Stimulated activated CD8-positive, alpha-beta memory T cell treated with anti-CD3 and anti-CD28 coated beads, Interleukin-4, amount 100 ng/mL, for 4 hours (primary cell): ENCODE measurements at places on chromosomes 4 and X.
A peak's percentile ranks its signal among the peaks of the same experiment; 100 is the strongest.

- DNase-seq = no peak
These were observed 2.0 kb upstream of the HELT start for GRCh38 chr4:185016101-185016940.

- DNase-seq = no peak
These were observed 60.5 kb downstream of the NELFA start for GRCh38 chr4:1948232-1948631.

DNA sequence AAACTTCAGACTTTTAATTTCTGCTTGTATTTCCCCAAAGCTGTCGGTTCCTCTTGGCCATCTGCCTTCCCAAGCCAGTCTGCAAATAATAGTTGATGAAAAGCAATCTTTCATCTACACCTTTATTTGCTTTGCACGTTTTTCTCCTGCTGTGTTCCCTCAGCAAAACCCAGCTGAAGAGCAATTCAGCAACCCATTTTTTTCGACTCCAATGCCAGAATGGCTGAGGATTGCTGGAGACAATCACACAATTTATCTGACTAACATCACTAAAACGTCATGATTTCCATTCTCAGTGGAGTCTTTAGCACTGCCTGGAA is 94.3 kb downstream of the GPRIN3 start:
- no peak for DNase-seq

GRCh38 chrX:120419463-120419862 is 49.6 kb downstream of the LAMP2 start:
- no peak for DNase-seq

- no peak for DNase-seq
These were observed 41.3 kb downstream of the BANK1 start for GRCh38 chr4:101831816-101832215.

DNA sequence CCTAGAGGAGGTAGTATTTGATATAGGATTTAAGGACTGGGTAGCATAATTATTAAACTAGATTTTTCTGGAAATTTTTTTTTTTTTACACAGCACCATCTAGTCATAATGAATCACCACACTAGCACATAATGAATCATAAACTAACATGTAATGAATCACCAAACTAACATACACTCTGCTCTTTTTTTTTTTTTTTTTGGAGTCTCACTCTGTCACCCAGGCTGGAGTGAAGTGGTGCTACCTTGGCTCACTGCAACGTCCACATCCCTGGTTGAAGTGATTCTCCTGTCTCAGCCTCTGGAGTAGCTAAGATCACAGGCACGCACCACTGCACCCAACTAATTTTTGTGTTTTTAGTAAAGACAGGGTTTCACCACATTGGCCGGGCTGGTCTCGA is 92.5 kb downstream of the FAM13A start:
- no peak for DNase-seq

DNA sequence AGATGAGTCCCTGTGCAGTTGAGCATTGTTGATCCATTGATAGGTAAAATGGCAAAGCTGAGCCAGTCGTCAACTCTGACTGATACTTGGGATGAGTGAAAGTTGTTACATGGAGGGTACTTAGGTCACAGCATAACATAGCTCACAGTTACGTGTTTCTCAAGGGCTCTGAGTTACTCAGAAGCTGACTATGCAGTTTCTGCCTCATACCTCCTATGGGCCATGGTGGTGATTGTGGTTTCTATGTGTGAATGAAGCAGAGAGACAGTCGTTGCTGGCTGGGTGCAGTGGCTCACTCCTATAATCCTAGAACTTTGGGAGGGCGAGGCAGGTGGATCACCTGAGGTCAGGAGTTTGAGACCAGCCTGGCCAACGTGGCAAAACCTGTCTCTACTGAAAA is 30.8 kb downstream of the FRMPD3 start:
- peak; percentile 2 for DNase-seq

DNA sequence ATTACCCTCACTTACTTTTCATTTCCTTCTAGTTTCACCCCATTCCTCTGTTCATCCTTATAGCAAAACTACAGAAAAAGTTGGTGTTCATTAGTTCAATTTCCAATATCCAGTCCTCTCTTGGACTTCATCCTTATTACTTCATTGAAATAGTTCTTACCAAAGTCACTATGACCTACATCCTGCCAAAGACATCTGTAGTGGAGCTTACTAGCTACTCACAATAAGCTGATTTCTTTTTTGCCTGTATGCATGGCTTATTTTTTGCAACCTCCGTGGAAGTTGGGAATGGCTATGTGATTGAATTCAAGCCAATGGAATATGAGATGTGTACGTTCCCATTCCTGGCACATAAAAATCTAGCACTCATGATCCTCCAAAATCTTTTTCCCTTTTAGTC is 4.6 kb upstream of the CDKL2 start:
- DNase-seq = no peak

DNA sequence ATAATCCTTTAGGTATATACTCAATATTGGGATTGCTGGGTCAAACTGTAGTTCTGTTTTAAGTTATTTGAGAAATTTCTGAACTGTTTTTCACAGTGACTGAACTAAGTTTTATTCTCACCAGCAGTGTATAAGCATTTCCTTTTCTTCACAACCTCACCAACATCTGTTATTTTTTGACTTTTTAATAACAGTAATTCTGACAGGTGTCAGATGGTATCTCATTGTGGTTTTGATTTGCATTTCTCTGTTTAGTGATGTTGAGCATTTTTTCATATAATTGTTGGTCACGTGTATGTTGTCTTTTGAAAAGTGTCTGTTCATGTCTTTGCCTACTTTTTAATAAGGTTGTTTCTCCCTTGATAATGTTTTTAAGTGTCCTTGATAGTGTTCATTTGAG is 112.6 kb downstream of the LINC00632 start:
- DNase-seq = no peak

DNA sequence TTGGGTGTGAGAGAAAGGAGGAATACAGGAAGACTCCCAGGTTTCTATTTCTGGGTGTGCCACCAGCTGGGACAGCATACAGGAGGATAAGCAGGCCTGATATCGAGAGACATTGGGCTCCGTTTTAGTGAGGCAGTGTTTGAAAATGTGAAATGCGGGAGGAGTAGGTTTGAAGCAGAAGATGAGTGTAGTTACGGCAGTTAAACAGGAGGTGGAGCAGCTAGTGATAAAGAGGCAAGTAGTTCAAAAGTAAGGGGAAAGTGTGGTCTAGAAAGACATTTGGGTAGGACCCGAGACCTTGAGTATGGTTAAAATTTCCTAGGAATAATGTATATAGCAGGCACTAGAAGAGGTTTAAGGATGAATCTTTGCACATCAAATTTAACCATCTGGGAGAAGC is 42.4 kb downstream of the DCUN1D4 start:
- DNase-seq = no peak

DNA sequence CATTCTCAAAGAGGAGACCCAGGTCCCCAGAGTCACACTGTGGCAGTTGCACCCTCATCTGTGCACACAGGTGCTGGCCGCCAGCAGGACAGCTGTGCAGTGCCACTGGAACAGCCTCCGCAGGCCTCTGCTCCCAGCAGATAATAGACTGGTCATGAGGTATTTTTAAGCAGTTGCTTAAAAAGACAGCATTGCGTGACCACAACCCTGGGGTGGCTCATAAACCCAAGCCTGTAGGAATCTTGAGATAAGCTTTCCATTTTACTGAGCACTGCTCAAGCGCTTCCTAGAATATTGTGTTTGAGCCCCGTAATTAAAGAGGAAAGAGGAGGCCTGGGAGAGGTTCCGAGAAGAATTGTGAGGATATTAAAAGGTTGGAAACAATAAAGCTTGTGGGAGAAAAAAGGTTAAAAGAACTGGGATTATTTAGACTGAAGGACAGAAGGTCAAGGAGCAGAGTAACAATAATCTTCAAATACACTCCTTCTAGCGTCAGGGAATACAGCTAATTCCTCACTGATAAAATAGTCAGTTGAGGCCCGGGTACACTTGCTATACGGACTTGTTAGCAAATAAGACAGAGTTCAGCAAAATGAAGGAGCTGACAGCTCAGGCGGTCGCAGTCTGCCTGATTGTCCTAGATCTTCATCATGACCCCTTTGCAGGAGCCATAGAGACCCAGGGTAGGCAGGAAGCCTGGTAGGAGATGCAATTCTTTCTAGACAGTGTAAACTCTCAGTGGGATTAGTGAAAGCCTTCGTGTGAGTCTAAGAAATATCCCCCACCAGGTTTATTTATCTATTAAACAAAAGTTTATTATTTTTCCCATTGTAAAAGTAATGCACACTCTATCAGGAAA is 86.2 kb upstream of the KIT start:
- DNase-seq = no peak

DNA sequence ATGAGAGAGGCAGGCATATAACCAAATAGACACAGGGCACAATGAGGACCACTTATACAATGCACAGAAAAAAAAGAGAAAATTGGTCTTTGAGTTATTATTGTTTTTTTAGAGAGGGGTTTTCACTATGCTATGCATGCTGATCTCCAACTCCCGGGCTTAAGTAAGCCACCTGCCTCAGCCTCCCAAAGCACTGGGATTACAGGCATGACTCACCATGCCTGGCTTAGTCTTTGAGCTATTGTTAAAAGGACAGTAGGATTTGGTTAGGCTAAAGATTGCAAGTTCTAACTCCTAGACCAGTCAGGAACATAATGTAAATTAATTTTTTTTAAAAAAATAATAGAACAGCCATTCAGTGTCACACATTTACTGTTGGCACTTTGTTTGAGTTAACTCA is 340.1 kb downstream of the GPAT3 start:
- no peak for DNase-seq

DNA sequence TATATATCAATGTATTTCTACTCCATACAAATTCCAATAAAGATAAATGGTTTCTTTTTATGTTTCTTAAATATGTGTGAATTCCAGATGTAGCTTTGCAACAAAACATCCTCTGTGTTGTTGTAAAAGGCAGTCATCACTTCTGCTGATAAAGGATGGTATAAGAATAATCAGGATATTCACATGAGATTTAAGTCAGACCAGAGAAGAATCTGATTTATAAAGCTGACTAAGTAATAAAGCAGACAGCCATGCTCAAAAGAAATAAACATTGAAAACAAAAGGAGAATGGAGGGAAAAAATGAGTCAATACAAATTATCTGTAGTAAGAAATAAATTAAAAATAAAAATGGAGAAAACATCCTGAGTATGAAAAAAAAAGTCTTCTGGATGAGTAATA is 27.0 kb upstream of the SLC7A11 start:
- DNase-seq = no peak

- DNase-seq = no peak
These were observed 14.8 kb downstream of the HOPX start for GRCh38 chr4:56666279-56666678.
